Effector CD4-positive, alpha-beta T cell (primary cell): ENCODE measurements at places on chromosomes 2 and 18.
A peak's percentile ranks its signal among the peaks of the same experiment; 100 is the strongest.

GRCh38 chr2:171883275-171883893 lies 10.7 kb downstream of the SLC25A12 start:
- no peak for DNase-seq

- DNase-seq, result no peak
These were observed 30.7 kb downstream of the ATP8B1 start for GRCh38 chr18:57772387-57772799.

GRCh38 chr2:10072656-10073480 lies 7.3 kb downstream of the CYS1 start:
- peak; percentile 73 for DNase-seq

- no peak for DNase-seq
These were observed 135.2 kb upstream of the NFATC1 start for GRCh38 chr18:79260510-79260909.

- no peak for DNase-seq
These were observed 5.2 kb downstream of the IL37 start for GRCh38 chr2:112916145-112916571.

- no peak for DNase-seq
These were observed 2084.4 kb upstream of the PIK3C3 start for GRCh38 chr18:39870591-39870990.

DNA sequence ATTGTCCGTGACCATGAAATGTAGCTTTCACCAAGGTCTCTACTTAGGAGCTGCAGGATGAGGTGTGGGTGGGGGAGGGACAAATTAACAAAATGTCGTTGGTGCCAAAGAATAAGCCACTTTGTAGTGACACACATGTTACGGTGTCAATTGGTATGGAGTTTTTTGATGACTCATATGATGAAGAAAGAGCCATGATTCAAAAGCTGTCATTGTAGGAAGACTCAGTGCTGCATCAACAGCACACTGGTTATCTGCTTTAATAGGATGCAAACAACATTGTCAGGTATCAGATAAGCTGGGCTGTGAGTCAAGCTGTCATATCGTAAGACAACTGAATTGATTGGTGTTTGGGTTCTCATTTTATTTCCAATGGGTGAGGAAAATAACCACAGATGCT lies 36.6 kb upstream of the BOD1L2 start:
- DNase-seq, result no peak

- DNase-seq, result no peak
These were observed 48.5 kb downstream of the SOCS6 start for GRCh38 chr18:70337139-70337972.

DNA sequence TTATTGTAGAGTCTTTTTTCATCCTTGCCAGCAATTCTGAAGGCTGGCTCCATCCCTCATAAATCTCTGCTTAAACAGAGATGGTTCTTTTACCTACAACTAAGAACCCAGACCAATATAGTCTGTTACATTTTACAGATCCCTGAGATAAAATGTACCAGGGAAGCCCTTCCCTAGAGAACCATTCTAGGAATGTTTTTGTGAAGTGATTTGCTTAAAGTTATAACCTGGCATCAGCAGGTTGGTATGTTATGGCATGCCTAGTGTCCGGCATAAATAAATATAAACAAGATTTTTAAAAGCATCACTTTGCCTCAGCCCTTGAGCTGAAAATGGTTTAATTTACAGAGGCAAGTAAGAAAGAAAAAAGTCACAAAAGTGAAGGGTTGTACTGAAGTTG lies 18.5 kb upstream of the NPAS2 start:
- DNase-seq, result no peak

GRCh38 chr2:222796413-222797103 lies 64.3 kb upstream of the ACSL3 start:
- DNase-seq, result no peak

GRCh38 chr2:162267996-162268395 lies 24.8 kb upstream of the FAP start:
- DNase-seq, result no peak

- no peak for DNase-seq
These were observed 77.6 kb downstream of the RBMS1 start for GRCh38 chr2:160415991-160416390.

DNA sequence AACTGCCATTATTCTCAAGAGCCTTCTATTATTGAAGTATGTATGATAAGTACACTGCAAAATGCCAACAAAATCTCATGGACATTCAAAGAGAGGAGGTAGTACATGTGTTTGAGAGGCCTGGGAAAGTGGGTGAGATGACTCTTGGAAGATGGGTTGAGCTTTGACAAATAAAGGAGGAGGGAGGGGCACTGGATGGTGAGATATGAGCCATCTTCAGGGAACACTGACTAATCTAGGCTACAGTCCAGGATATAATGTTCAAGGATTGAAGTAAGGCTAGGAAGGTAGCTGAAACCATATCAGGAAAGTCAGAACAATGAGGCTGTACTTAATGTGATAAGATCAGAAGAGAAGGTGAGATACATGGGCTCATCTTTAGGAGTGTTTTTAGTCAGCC lies 559.7 kb downstream of the ZEB2 start:
- DNase-seq, result no peak

DNA sequence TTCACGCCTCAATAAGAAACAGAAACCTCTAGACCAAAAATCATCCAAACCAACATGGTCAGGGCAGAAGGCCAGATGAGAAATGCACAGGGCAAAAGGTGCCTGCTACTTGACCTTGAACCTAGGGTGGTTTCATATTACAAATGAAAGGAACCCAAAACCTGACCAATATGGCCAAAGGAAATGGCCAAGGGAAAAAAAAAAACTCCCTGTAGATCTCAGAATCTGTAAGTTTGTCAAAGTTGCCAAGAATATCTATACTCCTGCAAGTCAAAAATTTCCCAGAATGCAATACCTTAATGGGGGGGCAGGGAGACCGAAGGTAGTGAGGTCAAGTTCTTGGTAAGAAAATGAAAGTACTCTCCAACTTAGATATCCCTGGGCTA lies 47.2 kb downstream of the HIBCH start:
- DNase-seq, result no peak

- no peak for DNase-seq
These were observed 272.7 kb upstream of the FSHR start for GRCh38 chr2:49426996-49427395.

GRCh38 chr2:113173542-113174375 lies at the start of gene PSD4:
Gene PSD4, plus strand, starts transcription at chr2:113173971. Its CDS starts 8,486 bp downstream, at chr2:113182457.
- peak; percentile 77 for DNase-seq
